Fibroblast of skin of right biceps (primary cell): ENCODE measurements at places on chromosomes 1 and 21.
A peak's percentile ranks its signal among the peaks of the same experiment; 100 is the strongest.

- peak; percentile 23 for DNase-seq
Measured at GRCh38 chr21:26394341-26394740, 178.7 kb downstream of the CYYR1 start.

GRCh38 chr1:5297180-5297885 lies 642.9 kb downstream of the AJAP1 start:
- no peak for DNase-seq

DNA sequence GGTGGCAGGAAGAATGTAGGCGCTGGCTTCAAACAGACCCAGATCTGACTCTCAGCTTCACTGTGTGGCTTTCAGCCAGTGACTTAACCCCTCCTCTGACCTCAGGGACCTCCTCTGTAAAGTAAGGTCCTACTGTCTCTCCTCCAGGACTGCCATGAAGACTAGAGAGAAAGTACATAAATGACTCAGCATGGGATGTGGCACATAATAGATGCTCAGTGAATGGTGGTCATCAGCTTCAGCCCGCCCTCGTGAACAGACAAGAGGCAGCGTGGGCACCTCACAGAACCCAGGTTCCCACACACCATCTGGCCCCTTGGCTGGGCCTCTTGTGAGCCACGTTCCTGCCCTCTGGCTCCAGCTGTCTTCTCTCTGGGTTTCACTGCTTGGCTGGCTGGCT lies 126.0 kb downstream of the SYF2 start:
- peak; percentile 22 for DNase-seq

GRCh38 chr1:209855623-209856022 lies 27.9 kb downstream of the UTP25 start:
- DNase-seq, result no peak

GRCh38 chr1:43801203-43801602 lies 93.9 kb downstream of the ST3GAL3 start:
- DNase-seq, result no peak

- DNase-seq, result no peak
Measured at GRCh38 chr1:203629016-203629506, 2.4 kb downstream of the ATP2B4 start.

DNA sequence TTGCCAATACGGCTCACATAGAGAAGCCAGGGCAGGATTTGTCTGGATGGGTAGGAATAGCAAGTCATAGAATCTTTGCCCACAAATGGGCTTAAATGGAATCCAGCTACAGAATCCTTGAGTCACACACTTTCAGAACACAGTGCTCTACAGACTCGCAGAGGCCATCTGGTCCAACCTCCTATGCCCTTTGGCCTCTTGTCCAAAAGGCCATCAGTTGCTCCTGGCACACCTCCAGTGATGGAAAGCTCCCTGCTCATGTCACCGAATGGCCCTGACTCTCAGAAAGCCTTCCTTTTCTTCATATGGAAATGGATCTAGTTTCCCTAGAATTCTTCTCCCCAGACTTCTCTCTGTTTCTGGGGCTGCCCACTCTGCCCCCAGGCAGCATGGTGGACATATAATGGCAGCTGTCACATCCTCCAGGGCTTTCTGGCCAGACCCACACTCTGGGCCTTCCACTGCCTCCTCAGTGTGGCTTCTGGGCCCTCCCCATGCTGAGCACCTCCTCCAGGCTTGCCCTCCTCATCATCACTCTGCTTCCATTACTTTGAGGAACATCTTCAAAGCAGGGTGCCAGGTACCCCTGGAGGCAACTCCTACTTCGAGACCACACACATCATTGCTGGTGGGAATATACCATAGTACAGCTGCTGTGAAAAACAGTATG lies 33.6 kb upstream of the TRABD2B start:
- no peak for DNase-seq

DNA sequence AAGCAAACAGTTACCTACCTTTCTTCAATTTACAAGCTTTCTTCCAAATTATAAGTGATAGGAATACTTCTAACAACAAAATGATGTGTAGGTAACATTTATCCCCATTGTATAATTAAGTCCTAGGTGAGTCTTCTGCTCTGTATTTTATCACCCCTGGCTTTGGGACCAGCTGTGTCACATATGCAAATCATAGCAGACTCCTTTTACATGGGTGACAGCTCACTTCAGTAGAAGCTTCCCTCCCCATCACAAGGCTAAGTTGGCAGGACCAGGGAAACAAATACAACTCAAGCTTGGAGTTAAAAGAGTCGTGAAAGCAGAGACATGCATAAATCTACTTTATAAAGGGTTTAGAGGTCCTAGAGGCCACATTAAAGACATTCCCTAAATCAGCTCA lies 121.1 kb upstream of the RUNX1 start:
- no peak for DNase-seq

DNA sequence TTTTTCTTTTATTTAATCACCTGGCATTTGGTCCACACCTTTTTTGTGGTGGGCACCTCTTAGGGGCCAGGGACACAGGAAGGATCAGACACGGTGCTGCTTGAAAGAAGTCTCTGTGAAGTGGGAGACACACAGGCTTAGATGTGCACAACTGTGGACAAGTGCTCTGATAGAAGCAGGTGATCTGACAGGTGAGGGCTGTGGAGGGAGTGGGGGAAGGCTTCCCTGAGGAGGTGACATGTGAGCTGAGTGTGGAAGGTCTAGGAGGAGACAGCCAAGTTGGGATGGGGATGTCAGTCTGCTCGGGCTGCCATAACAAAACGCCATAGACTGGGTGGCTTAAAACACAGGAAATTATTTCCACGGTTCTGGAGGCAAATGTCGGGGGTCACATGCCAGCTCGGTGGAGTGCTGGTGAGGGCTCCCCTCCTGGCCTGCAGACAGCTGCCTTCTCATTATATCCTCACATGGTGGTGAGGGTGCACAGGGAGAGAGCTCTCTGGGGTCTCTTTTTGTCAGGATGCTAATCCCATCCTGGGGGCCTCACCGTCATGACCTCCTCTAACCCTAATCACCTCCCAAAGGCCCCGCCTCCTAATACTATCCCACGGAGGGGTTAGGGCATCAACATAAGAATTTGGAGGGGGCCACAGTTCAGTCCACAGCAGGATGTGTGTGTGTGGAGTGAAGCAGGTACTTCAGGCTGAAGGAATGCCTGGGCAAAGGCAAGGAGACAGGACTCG lies 5.2 kb upstream of the KIAA1614 start:
- DNase-seq, result no peak

DNA sequence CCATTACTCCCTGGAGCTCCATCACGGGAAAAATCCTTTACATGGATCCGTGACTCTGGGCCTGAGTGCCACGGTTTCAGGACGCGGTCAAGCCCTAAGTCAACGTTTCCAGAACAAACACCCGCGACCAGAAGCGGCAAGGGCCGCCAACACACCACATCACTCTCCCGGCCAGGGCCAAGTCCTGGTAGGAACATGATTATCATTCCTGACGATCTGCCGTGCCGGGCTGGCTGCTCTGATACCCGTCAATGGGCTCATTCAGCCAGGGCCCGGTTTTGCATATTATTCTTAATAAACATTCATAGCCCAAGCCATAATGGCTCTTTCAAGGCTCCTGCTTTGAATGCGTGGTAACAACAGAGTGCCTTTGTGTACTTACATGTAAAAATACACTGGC lies 44.6 kb upstream of the SIM2 start:
- DNase-seq, result no peak

DNA sequence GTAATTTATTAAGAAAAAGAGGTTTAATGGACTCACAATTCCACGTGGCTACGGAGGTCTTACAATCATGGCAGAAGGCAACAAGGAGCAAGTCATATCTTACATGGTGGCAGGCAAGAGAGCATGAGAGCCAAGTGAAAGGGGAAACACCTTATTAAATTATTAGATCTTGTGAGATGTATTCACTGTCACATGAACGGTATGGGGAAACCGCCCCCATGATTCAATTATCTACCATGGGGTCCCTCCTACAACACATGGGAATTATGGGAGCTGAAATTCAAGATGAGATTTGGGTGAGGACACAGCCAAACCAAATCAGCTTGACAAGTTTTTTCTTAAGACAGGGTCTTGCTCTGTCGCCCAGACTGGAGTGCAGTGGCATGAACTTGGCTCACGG lies 14.3 kb downstream of the DAP3 start:
- DNase-seq, result no peak

- DNase-seq, result no peak
Measured at GRCh38 chr1:4797016-4797410, 142.6 kb downstream of the AJAP1 start.

DNA sequence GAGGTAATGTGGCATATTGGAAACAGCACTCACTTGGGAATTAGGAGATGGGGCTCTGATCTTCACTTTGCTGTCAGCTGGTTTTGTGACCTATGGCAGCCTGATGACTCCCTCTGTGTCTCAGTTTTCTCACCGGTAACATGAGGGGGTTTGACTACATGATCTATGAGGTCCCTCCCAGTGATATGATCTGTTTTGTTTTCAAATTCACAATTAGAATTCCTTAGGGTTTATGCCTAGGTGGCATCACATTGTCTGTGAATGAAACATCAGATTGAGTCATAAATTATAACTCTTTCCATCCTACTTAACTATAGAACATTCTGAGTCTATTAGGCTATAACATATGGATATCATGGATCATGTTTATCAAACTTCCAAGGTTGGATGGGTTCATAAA lies 386.6 kb downstream of the PTBP2 start:
- DNase-seq, result peak; percentile 75

DNA sequence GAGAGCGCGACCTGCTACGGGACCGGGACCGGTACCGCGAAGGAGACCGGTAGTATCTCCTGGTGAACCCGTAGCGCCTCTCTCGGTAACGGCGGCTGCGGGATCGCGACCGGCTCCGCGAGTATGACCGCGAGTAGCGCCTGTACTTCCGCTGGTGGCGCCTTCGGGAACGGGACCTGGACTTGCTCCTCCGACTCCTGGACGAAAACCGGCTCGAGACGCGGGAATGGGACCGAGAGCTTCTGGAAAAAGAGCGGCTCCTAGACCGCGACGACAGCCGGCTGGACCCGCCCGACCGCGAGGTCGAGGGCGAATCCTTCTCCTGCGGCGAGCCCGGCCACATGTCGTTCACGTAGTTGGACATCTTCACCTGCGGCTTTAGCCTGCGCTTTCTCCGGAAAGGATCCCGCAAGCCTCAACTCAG lies 642 bp downstream of the RSRP1 start:
- DNase-seq, result peak; percentile 19

DNA sequence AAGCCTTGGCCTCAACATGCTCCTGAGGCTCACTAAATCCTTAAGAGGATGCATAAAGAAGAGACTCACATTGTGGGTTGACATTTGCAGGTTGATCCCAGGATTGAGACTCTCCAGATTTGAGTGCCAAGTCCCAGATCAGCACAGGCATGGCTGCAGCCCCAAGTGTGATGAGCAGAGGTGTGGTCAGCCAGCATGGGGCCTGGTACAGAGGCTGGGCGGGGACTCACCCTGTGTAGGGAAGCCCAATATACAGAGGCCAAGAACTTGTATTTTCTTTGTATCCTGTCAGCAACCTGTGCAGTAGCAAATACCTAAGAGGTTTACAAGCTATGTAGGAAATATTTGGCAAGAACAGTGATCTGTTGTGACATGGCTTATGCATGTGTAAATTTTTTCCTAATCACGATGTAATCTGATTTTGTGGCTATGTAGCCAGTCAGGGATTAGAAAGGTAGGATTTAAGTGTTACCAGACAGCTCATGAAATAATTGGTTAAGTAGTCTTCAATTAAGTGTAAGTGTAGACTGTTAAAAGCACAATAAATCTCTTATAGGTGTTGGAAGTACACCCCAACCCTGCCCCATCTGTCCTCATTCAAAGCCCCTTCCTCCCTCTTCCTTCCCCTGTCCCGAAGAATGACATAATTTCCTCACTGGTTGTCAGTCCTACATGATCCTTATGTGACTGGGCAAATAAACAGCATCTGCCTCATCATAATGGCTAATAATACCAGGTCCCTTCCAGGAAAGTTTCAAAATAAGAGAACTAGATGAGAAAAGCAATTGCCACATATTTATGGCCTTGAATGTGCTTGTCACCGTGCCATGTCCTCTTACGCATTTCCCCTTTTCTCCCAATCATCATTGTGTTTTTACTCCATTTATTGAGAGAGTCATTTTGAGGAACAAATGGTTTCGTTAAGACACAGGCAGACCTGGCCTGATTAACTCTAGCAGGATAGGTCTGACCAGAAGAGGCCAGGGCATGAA lies 120.9 kb downstream of the HLX start:
- no peak for DNase-seq

DNA sequence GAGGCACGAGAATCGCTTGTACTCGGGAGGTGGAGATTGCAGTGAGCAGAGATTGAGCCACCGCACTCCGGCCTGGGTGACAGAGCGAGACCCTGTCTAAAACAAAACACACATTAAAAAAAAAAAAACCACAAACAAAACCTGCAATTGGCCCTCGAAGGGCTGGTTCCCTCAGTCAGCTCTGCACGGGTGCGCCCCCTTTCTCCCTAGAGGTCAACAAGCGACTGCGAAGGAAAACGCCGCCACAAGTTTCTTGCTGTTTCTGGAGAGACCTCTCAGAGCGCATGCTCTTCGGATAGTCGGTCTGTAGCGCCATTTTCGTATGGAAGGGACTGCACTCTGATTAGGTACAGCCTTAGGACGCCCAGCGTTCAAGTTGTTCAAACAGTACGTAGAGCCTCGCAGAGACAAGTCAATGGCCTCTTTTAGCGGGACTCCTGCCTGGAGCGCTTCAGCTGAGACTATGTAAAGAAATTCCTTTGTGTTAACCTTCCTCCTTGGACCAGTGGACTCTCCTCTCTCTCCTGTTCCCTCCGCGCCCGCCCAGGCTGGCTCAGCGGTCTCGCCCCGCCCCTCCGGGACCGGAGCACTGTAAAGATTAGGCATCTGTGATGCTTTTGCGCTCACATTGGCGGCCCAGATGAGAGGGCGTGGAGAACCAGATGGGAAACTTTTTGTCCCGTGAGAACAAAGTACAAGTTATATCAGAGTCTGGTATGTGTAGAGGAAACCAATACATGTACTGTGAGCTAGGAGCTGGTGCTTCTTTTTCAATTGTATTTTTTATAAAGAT lies 1.0 kb upstream of the CDC14A start:
- peak; percentile 93 for DNase-seq

- DNase-seq, result no peak
Measured at GRCh38 chr21:19981938-19982337, 1016.3 kb upstream of the NCAM2 start.

GRCh38 chr1:230629511-230629910 lies 12.8 kb upstream of the COG2 start:
- DNase-seq, result peak; percentile 12

DNA sequence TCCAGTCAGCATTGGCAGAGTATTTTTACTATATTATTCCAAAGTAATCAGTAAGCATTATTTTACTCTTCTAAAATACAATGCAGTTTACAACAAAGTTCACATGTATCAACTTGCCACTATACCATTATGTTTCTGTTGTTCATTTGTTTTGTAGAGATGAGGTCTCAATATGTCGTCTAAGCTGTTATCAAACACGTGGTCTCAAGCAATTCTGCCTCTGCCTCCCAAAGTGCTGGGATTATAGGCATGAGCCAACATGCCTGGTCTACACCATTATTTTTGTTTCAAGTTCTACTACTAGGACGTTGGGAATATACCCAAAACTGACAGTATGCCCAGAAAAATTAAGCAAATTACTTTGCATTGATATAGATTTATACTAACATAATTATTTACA lies 19.8 kb downstream of the FAF1 start:
- DNase-seq, result no peak
